ENCODE measurements at places on chromosomes 11 and 22.

GRCh38 chr11:100908746-100909145 lies 220.9 kb downstream of the PGR start:
- DNase-seq, result no peak

GRCh38 chr22:38271927-38272372 lies 860 bp downstream of the TMEM184B start:
- no peak for DNase-seq

DNA sequence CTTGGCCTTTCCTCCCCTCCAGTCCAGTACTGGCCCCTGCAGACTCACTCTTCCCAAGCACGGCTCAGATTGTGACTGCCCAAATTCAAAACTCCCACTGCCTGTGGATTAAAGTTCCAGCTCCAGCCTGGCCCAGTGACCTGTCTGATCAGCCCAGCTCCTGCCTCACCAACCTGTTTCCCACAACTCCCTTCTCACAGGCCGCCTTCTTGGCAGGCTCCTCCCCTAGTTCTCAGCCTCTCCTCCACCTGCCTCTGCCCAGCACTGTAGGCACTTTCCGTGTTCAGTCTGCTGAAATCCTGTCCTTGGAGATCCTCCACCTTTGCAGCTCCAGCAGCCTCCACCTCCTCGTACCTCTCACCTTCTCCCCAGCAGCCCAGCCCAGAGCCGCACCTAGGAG lies 68.6 kb downstream of the MICAL2 start:
- no peak for DNase-seq

DNA sequence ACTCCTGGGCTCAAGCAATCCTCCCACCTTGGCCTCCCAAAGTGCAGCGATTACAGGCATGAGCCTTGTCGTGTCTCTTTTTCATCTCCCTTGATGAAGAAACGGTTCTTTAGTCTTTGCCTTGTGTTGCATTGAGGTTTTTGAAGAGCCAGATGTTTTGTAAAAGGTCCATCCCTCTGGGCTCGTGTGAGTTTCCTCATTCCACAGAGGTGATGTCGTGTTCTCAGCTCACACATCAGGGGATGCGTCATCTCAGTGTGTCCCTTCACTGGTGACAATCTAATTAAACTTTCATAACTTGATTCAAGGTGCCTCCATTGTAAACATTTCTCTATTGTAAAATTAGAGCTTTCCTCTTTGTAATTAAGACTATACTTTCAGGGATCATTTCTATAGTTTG lies 29.7 kb upstream of the TEF start:
- DNase-seq, result peak; percentile 20

DNA sequence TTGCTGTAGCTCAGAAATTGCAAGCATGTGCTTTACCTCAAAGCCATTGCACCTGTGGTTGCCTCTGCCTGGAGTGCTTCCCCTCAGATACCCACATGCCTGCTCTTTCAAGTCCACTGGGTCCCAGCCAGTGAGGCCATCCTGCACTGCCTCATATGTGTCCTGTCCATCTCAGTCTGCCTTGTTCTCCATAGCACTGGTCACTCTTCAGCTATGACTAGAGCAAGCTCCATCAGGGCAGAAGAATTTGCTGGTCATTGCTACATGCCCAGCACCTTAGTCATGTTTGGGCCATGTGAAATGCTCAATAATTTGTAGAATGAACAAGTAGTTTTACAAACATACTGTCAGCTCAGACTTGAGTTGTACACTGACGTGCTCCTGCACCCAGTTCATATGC lies 64.4 kb upstream of the HORMAD2 start:
- DNase-seq, result no peak

- DNase-seq, result no peak
Observed at GRCh38 chr11:29265381-29265780, 751.4 kb downstream of the KCNA4 start.
